AG10803 (cell line): ENCODE measurements at places on chromosomes 1 and 21.

- no peak for DNase-seq
Measured at GRCh38 chr1:155007251-155007828, 4.7 kb downstream of the ZBTB7B start.

DNA sequence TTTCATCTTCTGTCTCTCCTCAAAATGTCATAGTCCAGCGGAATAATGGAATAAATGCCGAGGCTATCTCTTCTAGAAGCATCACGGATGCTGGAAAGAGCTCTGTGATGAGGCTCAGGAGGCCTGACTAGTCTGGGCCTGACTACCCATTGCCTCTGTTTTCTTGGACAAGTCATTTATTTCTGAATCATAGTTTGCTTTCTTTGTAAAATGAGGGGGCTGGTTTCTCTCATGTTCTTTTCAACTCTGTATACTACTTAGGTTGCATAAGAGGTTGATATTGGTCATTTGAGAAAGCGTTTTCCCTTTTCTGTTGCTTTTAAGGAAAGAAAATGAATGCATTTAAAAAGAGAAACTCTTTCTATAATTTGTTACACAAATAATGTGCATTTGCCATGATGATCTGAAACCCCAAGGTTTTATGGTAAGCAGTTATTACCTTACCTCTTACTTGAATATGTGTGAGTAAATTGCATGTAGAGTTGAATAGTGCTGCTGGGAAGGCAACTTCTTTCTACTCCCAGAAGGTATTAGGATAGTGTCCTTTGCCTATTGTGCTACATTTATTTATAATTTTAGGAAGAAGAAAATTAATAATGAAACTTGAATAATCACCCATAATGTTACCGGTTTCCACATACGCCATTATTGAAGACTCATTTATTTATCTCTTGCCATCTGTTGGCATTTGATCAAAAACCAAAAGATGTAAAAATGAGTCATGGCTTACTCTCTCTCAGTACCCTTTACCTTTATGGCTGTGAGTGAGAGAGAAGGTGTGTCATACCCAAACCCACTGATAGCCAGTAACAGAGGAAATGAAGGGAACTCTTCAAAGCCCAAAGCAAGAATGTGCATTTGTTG, 179.1 kb downstream of the FASLG start:
- DNase-seq: no peak

DNA sequence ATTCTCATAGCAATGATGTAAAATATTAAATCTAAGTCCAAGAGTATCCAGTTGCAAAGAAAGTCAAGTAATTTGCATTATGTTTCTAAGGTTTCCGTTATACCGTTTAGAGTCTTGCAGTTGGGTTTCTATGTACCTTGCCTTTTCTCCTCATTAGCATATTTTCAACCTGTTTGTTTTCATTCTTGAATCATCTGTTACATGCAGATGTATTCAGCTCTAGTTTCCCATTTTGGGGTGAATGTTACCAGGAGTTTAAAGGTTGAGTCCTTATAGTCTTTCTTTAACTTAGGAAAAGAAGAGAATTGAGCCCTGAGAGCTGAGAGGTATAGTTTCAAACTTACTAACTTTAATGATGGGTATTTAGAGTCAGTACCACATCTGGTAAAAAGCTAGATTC, 139.9 kb downstream of the NFIA start:
- DNase-seq: no peak

DNA sequence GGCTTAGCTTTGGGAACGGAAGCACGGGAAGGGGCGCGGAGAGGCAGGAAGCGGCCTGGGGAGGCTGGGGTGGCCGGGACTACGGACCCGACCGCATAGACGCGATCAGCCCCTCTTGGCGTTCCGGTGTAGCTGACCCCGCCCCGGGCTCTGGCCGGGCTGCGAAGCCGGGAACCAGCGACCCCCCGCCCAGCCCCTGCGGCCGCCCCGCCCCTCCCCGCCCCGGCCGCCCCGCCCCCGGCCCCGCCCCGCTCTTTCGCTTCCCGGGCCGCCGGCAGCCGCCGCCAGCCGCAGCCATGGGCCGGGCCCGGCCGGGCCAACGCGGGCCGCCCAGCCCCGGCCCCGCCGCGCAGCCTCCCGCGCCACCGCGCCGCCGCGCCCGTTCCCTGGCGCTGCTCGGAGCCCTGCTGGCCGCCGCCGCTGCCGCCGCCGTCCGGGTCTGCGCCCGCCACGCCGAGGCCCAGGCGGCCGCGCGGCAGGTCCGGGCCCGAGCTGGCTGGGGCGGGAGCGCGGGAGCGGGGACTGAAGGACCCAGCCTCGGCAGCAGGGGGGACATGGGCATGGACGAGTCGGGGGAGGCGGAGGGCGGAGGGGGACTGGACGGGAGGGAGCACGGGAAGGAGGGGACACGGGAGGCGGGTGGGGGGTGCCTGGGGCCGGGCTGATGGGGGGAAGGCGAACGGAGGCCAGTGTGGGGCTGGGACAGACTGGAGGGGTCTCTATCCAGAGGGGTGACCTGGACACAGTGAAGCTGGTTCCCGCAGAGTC, at the start of gene SELENON:
TSS of gene SELENON (plus strand) at position 259 of the 768 bp plus-strand sequence. CDS start at position 297, 38 bp downstream.
- DNase-seq: peak; percentile 43

DNA sequence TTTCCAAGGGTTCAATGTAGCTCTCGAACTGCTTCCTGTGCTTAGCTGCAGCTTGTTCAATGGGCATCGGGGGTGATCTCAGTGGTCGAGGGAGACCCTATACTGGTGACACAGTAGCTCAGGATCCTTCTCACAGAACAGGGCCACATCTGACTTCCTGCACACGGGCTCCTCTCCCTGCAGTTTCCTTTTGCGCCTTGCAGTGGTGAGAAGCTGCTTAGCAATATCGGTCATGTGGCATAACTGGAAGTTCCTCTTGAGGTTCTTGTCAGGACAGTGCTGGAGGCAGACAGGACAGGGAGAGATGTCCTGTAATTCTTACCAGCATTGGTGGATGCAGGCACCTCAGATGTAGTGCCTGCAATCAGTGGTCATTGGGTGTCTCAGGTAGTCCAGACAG, 140.5 kb upstream of the MAP1LC3C start:
- DNase-seq: no peak

GRCh38 chr21:41478319-41479177, 29.4 kb downstream of the TMPRSS2 start:
- DNase-seq: no peak

- DNase-seq: peak; percentile 95
Measured at GRCh38 chr1:145858901-145859490, at the start of gene PIAS3. PIAS3 (minus strand) TSS chr1:145859081; CDS start chr1:145858990, 91 bp downstream.

GRCh38 chr1:23864801-23865542, 3.1 kb downstream of the FUCA1 start:
- no peak for DNase-seq

- peak; percentile 62 for DNase-seq
Measured at GRCh38 chr1:94773931-94774422, 46.2 kb upstream of the SLC44A3 start.

GRCh38 chr1:55604749-55605148, 389.6 kb upstream of the USP24 start:
- DNase-seq: no peak

GRCh38 chr1:3912809-3913685, 13.0 kb upstream of the C1orf174 start:
- DNase-seq: no peak

DNA sequence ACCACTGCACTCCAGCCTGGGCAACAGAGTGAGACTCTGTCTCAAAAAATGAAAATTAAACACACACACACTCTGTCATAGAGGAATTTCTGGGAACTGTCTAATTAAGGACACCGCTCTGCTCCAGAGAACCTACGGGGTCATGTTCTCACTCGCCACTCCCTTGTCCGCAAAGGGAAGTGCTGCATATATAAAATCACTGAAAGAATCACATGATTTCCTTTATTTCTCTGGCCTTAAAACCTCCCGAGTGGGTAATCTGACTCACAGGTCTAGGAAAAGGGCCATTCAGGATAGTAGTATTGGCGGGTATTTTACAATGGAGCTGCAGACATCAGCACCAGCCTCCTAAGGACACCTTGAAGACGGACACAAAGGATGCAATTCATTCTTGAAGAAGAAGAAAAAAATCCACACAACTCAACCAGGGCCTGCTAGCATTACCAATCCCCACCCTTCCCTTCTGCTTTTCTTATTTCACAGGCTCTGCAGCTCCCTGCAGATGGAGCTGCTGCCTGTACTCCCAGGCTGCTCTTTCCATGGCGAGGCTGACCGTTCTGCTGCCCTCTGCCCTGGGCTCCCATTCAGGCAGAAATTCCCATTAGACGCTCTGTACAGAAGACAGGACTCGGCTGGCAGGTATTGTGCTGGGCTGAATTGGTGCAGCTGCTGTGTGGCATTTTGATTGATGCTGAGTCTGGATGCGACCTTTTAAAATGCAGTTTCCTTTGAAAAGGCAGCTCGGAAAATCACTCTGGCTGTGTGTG, 53.3 kb upstream of the FAM89A start:
- DNase-seq: no peak
